Muscle of leg (tissue), 16 donors: ENCODE measurements at places on chromosomes 16 and 17. TPM values are rescaled to one million over a fixed set of nuclear protein-coding genes. Genes with fewer than 3 reads are reported as not detected.

SMARCD2 gene
- polyA plus RNA-seq, result 26.5 TPM

TBX2 gene
- polyA plus RNA-seq, result 12.3 TPM

TP53TG3C gene
- polyA plus RNA-seq, result 0.28 TPM

CACNG5 gene
- polyA plus RNA-seq, result not detected

DNA sequence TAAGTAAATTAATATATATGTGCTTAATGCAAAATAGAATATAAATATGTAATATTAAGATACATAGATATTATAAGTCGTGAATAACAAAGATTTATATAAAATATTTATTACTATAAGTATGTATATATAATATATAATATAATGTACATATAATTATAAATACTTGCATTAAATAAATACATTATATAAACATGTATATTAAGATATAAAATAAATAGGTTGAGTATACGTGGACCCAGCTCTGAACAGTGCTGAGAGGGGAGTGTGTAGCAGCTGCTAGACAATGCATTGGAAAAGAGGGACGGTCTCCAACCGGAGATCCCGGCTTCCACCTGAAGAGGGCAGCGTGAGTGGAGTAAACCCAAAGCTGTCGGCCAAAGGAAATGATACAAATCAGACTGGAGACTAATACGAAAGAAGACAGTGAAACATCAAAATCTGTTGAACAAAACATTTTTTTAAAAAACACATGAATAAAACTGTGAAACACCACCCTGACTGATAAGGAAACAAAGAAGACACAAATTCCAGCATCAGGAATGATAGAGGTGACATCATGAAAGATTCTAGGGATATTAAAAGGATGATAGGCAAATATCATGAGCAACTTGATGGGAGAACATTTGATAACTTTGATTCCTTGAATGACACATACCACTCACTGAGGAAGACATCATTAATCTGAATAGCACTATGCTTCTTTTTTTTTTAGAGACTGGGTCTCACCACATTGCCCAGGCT lies 125.4 kb upstream of the CHMP6 start:
- peak; percentile 82 for DNase-seq

- no peak for DNase-seq
These were observed 3.0 kb downstream of the NTAN1 start for GRCh38 chr16:15052747-15053476.

DNA sequence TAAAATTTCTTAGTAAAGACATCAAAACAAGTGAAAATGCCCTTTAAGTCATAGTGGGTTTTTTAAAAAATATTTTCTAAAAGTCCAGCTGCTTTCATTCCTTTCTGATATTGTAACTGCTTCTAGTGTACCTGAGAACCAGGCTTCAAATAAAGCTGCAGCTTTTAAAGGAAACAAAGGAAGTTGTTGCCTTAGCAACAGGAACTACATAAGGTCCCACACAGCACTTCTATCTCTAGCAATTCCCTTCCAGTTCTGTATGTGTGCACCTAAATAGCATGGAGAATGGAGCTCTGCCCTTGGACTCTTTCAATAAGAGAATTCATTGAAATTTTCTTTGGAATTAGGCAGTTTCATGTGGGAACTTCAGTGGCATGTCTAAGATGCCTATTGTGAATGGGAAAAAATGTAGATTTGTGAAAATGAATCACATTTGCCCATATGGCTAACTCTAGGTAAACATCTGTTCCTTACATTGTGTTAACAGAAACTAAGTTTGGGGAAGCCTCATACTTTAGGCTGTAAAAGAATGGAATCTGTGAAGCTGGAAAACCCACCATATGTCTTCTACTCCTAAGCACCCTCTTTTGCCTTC lies 206.4 kb downstream of the KIF2B start:
- DNase-seq, result no peak

DNA sequence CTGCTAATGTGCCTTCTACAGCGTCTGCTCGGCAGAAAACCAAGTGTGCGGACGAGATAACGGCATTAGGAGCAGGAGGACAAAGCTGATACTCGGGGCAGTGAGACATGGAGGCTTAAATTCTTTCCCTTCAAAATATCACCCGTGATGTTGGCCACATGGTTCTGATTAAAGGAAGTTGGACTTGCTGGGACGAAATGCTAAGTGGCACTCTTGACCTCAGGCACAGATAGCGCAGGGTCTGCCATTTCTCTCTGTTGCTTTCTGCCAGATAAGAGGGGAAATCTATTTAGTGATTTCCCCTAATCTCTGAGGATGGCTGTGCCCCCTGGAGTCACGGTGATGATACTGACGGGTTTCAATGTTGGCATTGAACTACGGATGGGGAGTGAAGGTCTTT lies 509.6 kb upstream of the EEF2KMT start:
- no peak for DNase-seq

DNA sequence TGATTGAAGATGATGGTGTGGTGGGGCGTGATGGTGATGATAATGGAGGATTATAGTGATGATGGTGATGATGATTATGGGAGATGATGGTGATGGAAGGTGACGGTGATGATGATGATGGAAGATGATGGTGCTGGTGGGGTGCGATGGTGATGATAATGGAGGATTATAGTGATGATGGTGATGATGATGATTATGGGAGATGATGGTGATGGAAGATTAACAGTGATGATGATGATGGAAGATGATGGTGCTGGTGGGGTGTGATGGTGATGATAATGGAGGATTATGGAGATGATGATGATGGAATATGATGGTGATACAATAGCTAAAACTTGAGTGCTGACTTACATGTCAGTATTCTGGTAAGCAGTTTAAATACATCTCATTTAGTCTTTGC lies 391.0 kb upstream of the EEF2KMT start:
- no peak for DNase-seq

DNA sequence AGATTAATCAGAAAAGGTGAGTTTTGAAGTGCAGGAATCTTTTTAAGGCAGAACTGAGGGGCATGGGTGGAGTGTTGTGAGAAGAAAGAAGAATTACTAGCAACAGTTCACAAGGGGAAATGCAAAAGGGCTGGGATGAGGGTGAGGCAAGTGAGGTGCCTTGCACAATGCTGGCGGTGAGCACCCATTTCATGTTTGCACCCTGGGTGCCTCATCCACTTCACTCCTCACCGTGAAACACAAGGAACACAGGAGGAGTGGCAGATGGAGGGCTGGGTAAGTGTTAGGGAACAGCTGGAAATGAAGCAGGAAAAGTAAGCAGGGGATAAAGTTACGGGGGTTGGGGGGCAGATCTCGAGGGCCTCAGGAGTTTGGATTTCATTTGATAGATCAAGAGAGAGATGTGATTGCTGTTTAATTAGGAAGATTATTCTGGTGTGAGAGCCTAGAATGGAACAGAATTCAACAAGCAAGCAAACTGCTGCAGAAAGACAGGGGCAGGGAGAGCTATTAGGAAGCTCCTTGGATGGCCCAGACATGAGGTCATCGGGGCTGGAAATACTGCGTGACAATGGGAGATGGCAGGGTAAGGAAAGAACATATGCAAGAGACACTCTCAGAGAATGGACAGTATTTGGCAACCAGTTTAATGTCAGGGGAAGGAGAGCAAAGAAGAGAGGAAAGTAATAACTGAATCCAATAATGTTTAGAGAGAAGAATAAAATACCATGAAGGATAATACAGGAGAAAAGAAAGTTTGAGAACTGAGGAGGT lies 8.3 kb upstream of the HEATR6 start:
- DNase-seq, result peak; percentile 54

GRCh38 chr17:21425321-21425720 lies 49.2 kb downstream of the KCNJ12 start:
- no peak for DNase-seq

GRCh38 chr16:79302731-79303130 lies 297.8 kb downstream of the MAF start:
- no peak for DNase-seq

- no peak for DNase-seq
These were observed 25.1 kb downstream of the C16orf54 start for GRCh38 chr16:29720703-29721102.
